Pulmonary artery endothelial cell (primary cell): ENCODE measurements at places on chromosomes 1 and 21.

DNA sequence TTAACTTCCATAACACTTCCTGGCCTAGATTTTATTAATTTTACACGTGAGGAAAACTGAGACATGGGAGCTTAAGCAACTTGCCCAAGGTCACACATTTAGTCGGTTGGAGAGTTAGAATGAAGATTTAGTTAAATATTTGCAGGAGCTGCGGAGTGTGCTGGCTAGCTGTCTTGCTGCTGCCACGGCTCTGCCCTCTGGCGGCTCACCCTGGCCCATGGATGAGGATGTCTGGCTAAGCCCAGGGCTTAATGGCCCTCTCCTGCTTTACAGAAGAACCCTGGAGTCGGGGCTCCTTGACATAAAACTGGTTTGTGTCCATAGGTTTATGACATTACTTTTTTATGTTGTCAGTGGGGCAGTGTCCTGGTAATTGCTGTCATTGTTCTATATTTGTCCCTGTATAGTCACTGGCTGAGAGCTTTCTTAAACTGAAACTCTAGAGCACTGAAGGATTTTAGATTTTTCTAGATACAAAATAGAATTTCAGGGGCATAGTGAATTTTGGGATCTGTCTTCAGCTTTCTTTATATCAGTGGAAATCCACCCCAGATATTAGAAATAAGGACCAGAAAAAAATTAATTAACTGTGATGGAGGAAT, 88.9 kb upstream of the WLS start:
- no peak for DNase-seq

DNA sequence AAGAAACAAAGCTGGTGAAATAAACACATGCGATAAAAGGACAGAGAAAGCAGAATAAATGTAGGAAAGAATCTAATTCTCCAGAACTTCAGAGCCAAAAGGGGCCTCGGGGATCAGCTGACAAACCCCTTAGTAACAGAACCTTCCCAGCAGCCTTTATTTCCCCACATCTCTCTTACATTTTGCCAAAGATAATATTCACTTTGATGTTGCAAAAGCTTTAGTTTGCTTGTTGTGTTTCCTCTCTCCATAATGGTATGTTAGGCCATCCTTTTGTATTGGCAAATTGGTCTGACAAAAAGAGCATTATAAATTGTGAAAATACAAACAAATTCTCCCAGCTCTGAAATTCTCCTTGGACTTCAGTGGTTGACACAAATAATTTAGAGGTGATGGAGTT, 54.9 kb downstream of the OPTC start:
- DNase-seq = no peak

DNA sequence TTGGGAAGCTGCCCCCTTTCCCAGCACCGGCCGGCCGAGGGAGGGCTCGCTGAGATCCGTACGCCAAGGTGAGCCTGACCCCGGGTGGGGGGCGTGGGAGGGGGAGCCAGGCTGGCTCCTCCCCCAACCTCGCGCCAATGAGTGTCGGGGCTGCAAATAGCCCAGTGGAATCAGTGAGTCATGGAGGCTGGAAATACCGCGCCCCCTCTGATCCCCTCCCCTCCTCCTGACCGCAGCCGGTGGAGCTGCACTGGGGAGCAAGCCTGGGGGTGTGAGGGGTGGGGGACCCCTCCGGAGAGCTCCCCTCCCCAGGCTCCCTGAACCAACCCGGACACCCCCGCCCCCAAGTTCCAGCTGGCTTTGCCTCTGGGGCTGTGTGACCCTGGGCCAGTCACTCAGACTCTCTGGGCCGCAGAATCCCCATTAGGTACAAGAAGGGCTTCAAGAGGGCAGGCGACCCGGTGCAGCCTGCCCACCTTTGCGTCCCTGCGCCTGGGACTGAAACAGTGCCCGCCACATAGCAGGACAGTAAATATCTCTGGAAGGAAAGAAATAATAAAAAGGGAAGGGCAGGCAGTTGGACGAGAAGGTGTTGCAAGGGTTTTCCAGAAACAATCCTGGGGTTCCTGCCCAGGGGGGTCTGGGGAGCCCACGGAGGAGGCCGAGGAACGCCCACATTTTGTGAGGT, 4.5 kb downstream of the HSPB7 start:
- DNase-seq = no peak

DNA sequence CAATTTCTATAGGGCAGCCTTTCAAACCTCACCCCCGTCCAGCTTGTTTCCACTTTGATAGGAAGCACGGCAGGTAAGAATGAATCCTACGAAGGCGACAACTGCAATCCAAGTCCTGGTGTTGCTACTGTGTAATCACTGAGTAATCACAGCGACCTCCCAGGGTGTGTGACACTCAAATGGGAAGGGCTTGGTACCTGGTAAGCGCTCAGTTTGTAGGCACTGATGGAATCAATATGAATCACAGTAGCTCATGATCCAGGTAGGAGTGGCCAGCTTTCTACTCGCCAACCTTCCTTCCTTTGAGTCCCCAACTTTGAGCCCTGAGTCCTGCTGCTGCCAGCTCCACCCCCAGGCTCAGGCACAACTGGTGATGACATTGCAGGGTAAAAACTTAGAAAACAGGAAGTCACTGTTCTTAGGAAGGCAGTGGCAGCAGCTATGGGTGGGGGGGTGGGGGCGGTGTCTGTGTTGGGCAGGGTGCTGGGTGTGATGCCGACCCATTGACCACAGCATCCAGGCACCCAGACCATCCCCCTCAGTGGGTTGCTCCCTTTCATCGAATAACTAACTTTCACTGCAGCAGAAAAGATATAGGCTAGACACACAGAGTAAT, 70.7 kb downstream of the CD247 start:
- DNase-seq = no peak

DNA sequence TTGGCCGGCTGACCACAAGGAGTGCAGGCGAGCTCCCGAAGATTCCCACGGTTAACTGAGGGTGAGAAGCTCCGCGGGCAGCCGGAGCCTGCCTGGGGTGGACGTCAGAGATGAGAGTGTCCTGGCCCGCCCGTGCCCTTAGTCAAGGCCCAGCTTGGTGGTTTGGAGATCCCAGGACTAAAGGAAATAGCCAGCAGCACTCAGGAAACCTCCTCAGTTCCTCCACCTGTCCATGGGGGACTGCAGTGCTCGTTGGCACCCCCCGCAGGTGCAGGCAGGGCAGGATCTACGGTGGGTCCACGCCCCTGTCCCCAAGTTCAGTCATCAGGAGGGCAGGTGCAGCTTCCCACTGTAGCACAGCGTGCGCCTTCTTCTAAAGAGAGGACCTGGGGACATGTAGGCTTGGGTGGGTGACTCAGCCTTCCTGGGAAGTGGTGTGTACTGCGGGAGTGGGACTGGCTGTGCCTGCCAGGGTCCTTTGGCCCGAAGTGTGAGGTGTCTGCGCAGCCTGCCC, 32.5 kb downstream of the SLX9 start:
- DNase-seq = no peak

- no peak for DNase-seq
These were observed 14.0 kb upstream of the ALX3 start for GRCh38 chr1:110084227-110085078.

GRCh38 chr1:89557445-89557825, 32.8 kb downstream of the LRRC8B start:
- no peak for DNase-seq

DNA sequence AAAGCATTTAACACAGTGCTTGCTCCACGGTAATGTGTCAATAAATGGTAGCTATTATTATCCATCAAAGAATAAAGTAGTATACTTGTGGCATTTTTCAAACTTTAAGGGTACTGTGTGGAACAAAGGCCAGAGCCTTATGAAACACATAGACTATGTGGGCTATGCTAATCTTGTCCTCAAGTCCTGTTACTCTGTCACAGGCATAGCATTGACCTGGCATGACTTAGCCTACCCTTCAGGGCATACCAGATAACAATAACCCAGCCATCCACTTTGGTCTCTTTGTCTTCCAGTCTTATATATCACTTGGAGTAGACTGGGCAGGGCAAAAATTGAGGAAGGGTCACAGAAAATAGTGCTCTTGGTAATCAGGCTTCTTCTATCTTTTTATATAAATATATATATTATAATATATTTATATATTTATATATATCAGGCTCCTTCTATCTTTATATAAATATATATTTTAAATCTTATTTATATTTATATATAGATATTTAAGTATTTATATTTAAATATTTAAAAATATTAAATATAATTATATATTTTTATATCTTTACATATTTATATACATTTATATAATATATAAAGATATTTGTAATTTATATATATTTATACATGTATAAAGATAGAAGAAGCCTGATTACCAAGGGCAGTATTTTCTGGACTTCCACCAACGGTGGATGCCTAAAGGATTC, 66.1 kb upstream of the CNN3 start:
- DNase-seq = no peak

- DNase-seq = no peak
These were observed 37.4 kb upstream of the DISP1 start for GRCh38 chr1:222777463-222777862.
